ENCODE measurements at places on chromosomes 6 and 20. TPM values are rescaled to one million over a fixed set of nuclear protein-coding genes. Genes with fewer than 3 reads are reported as not detected.

- peaks cover 4% of the 10 kb centered on the region for H3K4me1 ChIP-seq
- no peaks in the 10 kb centered on the region for H3K27me3 ChIP-seq
- no peaks in the 10 kb centered on the region for H3K36me3 ChIP-seq
- no peak for DNase-seq
These were observed 418.5 kb upstream of the BTBD3 start for GRCh38 chr20:11499101-11499634.

GRCh38 chr20:4740774-4741431 is 19.2 kb downstream of the PRND start:
- H3K36me3 ChIP-seq: no peaks in the 10 kb centered on the region
- H3K27ac ChIP-seq: no peak overlapping the region
- H3K4me3 ChIP-seq: no peak overlapping the region

- peak; percentile 75 for DNase-seq
- no peaks in the 10 kb centered on the region for H3K27me3 ChIP-seq
- H3K27ac ChIP-seq: peak overlapping the region; percentile 91
- H3K4me1 ChIP-seq: peaks cover 27% of the 10 kb centered on the region
- H3K36me3 ChIP-seq: peaks cover 29% of the 10 kb centered on the region
These were observed 38.4 kb downstream of the ZMYND8 start for GRCh38 chr20:47318027-47318585.

DNA sequence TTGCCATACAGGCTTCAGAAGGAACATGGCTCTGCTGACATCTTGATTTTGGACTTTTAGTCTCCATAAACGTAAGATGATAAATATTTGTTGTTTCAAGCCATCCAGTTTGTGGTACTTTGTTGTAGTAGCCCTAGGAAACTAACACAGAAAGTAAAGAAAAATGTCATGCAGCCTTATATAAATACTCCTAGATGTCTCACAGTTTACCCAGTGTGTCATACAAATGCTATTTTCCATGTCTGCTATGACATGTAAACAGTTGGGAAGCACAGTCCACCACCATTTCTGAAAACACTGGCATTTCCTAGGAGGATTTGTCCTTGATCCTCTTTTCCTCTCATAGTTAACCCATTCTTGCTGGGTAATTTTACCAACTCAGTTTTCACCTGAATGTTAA is 30.6 kb upstream of the ME1 start:
- DNase-seq: no peak
- no peaks in the 10 kb centered on the region for H3K27me3 ChIP-seq
- no peaks in the 10 kb centered on the region for H3K36me3 ChIP-seq
- peaks cover 10% of the 10 kb centered on the region for H3K4me1 ChIP-seq

- DNase-seq: no peak
- H3K36me3 ChIP-seq: no peaks in the 10 kb centered on the region
- no peak overlapping the region for H3K27ac ChIP-seq
- H3K27me3 ChIP-seq: no peaks in the 10 kb centered on the region
- H3K4me1 ChIP-seq: no peaks in the 10 kb centered on the region
These were observed 11.5 kb downstream of the CALHM6 start for GRCh38 chr6:116472706-116473105.

DNA sequence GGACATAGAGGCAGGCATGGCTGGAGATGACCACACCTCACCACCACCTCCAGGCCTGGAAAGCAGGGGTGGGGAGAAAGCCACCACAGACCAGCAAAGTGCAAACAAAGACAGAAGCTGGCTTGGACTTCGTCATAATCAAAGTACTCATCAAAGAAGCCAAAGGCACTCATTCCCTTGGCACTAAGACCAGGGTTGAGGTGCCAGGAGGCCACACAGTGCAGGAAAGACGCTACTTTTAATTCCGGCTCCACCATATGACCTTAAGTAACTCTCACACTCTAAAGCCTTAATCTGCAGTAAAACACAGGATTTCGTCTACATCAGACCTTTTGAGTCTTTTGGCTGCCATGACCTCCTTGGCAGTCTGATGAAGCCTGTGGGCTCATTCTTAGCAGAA is 123.1 kb downstream of the HIVEP2 start:
- H3K4me3 ChIP-seq: no peak overlapping the region
- H3K36me3 ChIP-seq: no peaks in the 10 kb centered on the region
- no peaks in the 10 kb centered on the region for H3K27me3 ChIP-seq
- no peak overlapping the region for H3K27ac ChIP-seq
- no peak for DNase-seq

DNA sequence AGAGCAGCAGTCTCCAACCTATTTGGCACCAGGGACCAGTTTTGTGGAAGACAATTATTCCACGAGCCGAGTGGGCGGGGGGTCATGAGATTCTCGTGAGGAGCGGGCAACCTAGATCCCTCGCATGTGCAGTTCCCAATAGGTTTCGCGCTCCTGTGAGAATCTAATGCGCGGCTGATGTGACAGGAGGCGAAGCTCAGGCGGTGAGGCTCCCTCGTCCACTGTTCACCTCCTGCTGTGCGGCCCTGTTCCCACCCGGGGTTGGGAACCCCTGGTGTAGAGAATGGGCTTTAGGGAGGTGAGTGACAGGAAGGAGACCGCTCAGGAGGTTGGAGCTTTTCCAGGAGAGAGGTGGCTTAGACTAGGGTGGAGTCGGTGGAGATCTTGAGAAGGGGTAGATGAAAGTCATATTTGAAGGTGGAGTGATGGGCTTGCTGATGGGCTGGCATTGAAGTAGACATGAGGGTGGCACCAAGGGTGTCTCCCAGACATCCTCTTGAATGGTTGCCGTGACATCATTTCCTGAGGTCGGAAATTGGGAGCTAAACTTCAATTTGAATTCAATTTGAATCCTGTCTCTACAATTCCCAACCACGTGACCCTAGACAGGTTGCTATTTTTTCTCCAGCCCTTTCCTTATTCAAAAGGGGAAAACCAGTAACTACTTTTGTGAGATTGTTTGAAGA is 1.5 kb upstream of the RAD21L1 start:
- no peak overlapping the region for H3K27ac ChIP-seq
- H3K27me3 ChIP-seq: peaks cover 39% of the 10 kb centered on the region
- H3K36me3 ChIP-seq: no peaks in the 10 kb centered on the region
- H3K4me3 ChIP-seq: no peak overlapping the region
- no peak for DNase-seq

- H3K36me3 ChIP-seq: no peaks in the 10 kb centered on the region
- H3K4me1 ChIP-seq: peaks cover 5% of the 10 kb centered on the region
- peak overlapping the region; percentile 65 for H3K4me3 ChIP-seq
- no peak for DNase-seq
- H3K27ac ChIP-seq: no peak overlapping the region
These were observed 399.0 kb downstream of the CDKAL1 start for GRCh38 chr6:20933057-20933788.

The OPRL1 gene
- total RNA-seq: 4.1 TPM

The TTK gene
- total RNA-seq: 34.7 TPM

The SLC16A10 gene
- total RNA-seq: 9.3 TPM

Data from endodermal cell (in vitro differentiated cells).